ENCODE measurements at places on chromosomes 12 and 14.

- DNase-seq: no peak
Measured at GRCh38 chr12:63319386-63319785, 168.4 kb upstream of the AVPR1A start.

DNA sequence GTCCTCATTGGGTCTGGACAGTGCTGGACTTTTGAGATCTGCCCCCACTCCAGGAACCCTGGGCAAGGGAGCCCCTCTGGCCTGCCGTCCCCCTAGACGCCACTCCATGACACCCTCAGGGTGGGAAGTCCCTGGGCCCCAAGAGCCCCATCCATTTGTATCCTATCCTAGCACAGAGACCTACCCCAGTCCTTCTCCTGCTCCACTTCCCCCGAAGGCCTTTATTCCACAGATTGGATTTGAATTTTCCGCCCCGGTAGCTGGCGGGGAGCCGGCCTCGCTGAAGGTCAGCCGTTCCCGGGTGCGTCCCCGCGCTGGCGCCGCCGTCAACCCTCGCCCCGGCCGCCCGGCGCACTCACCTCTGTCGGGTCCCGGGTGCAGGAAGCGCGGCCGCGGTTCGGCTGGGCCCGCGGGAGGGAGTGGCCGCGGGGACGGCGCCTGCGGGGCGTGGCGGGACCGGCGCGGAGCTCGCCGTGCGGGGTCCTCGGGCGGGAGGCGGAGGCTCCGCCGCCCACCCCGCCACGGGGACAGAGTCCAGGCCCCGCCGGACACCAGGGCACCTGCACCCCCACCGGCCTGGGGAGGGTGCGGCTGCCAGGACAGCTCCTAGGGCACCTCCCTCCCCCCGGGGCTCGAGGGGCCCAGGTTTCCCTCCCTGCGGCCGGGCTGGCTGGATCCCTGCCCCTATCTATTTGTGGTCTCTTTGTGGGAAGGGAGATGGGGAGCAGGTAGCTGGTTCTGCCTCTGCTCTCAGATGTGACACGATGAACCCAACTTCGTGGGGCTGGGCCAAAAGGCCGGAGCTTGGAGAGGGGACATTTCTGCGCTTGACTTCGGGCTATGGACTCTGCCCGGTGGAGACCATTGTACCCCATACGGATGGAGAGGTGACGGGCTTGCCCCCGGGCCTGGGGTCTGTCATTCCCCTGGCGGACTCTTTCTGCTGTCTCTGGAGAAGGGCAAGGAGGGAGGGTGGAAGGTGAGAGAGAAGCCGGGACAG is 19.9 kb upstream of the GPR68 start:
- no peak for DNase-seq

DNA sequence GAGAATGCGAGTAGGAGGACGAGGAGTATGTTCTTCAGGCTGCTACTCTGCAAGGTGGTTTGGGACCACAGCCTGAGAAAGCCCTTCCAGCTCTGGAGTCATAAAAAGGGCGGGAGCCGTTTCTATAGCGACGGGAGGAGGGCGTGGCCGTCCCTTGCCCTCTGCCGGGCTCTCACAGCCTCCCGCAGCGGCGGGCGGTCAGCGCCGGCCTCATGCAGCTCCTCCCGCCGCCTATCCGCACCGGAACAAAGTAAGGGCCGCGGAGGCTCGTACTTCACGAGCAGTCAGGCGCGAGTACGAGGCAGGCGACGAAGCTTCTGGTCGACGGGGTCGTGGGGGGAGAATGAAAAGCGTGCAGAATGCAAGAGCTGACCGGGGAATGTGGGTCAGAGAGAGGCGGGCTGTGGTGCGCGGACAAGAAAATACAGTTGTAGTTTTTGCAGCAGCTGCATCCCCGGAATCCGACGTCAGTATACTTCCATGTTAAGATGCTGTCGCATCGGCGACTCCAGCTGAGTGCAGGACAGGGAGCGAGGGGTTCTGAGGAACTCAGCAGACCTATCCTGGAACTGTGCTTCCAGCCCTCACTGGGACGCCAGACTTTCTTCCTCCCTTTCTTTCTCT is at the start of gene DYRK4:
TSS of gene DYRK4 (plus strand) at position 175 of the 624 bp plus-strand sequence. CDS start at position 213, 38 bp downstream.
- DNase-seq: no peak

GRCh38 chr14:68959035-68959434 is 20.1 kb downstream of the ACTN1 start:
- DNase-seq: no peak

- no peak for DNase-seq
Measured at GRCh38 chr12:49093792-49094159, 825 bp downstream of the DHH start.

DNA sequence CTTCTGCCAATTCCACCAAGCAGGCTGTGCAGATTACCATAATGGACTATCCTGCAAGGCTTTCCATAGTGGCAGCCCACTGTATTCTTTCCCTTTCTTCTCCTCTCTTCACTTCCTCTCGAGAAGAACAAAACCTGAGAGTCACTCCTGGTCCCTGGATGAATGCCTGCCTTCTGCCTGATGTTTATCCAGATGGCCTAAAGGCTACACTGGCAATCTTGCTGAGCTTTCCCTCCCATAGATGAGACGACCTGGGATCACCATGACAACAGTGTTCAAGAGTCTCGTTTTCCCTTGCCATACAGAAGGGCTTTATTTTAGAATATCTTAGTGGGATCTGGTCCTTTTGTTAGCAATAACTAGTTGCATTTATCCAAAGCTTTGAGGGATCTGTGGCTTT is 142.3 kb downstream of the RTN1 start:
- DNase-seq: no peak

GRCh38 chr12:41850046-41850445 is 294.6 kb downstream of the GXYLT1 start:
- DNase-seq: no peak

- DNase-seq: no peak
Measured at GRCh38 chr12:17215759-17216570, 610.0 kb upstream of the LMO3 start.

DNA sequence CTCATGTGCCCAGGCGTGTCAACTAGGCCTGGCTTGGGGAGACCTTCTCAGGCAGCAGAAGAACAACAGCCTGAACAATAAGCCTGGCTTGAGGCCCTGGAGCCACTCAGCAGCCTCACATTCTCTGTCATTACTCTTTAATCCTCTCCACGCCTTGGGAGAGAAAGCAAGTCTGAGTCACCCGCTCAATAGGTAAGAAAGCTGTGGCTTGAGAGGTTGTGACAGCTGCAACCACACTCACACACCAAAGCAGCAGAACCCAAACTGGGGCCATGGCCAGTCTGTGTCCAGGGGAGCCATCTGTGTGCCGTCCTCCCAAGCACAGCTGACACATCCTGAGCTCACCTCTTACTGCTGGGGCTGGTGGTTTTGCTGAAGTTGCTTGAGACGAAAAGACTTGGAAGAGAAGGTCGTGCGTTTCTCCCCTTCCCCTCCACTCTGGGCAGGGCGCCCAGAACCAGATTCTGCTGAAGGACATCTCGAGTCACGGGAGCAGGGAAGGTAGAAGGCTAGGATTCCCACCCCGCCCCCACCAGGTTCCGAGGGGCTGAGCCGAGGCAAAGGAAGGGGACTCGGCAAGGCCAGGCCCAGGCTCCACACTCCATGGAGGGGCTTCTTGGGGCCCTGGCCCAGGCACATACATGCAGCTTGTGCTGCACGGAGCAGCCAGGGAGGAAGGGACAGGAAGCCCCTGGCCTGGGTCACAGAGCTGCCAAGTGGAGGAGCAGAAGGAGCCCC is 5.5 kb downstream of the TMEM63C start:
- DNase-seq: no peak

GRCh38 chr14:104292084-104292970 is 153.9 kb downstream of the KIF26A start:
- no peak for DNase-seq

DNA sequence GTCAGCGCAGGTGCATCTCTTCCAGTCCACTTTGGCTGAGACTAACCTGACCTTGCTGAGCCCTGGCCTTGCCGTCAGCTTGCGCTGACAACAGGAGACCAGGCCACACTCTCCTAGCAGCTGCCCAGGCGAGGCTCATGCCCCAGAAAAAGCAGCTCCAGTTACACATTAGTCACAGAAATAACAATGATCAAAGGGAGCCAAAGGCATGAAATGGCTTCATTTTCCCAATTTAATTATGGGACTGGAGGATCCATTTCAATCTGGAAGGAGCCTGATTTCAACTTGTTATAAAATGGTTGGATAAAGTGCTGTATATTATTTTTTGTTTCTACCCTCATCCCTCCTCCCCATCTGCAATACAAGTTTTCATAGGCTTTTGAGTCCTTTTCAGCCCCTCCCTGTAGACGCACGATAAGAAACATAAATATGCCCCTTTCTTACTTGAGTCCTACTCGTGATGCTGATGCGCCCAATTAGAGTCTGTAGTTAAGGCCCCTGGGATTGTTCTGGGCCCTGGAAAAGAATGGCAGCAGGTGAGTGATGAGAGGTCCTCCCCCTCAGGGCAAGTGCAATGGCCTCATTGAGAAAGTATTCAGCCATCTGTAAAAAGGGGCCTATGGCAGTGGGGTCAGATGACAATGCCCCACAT is 376.0 kb downstream of the C12orf75 start:
- DNase-seq: no peak

- no peak for DNase-seq
Measured at GRCh38 chr12:39804898-39805297, 185.3 kb upstream of the ABCD2 start.

DNA sequence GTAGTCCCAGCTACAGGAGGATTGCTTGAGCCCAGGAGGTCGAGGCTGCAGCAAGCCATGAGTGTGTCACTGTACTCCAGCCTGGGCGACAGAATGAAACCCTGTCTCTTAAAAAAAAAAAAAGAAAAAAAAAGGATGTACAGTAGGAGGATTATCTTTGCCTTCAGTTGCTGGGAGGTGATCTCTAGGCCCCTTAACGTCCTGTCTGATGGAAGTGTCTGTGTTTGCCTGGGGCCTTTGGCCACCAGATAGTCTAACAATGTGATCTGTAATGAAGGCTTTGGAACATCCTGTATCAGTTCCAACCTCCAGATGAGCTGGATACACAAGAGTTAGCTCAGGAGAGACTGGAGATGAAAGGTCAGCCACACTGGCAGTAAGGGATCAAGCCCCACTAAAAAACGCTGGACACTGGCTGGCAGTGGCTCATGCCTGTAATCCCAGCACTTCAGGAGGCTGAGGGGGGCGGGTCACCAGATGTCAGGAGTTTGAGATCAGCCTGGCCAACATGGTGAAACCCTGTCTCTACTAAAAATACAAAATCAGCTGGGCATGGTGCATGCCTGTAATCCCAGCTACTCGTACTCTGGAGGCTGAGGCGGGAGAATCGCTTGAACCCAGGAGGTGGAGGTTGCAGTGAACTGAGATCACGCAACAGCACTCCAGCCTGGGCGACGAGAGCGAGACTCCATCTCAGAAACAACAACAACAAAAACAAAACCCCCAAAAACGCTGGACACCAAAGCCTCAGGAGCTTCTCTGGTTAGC is 19.0 kb upstream of the HNF1A start:
- no peak for DNase-seq

GRCh38 chr14:31414190-31414833 is 6.0 kb downstream of the HEATR5A start:
- no peak for DNase-seq

GRCh38 chr12:118544569-118544968 is 168.2 kb downstream of the SUDS3 start:
- DNase-seq: peak; percentile 9

DNA sequence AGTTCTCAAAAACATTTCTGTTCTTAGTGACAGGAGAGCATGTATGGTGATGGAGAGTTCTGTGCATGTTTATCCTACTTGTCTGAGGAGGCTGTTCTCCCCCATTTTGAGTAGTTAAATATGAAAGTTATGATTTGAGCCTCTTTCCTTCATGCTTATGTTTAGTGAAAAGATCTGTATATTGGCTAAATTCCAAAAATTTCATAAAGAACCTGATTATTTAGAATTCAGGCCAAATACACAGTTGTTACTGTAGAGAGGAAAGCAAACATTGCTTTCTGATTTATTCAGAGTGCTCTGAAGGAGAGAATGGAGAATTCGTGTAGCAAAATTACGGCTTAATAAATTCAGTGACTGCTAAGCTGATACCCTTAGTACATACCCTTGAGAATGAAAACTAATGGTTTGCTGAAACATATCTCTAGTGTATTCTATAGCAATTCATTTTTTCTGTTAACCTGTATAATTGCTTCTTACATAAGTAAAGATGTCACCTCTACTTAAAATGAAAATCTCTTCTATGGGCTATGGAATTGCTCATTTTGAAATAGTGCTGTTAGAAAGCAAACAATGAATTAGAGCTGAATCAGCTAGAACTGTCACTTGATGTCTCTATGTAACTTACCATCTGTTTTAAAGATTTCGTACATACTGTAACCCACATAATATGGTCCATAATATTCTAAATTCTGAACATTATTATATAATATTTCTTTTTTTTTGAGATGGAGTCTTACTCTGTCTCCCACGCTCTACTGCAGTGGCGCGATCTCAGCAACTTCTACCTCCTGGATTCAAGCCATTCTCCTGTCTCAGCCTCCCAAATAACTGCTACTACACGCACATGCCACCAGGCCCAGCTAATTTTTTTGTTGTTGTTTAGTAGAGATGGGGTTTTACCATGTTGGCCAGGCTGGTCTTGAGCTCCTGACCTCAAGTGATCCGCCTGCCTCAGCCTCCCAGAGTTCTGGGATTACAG is 417.0 kb upstream of the RGS6 start:
- no peak for DNase-seq

DNA sequence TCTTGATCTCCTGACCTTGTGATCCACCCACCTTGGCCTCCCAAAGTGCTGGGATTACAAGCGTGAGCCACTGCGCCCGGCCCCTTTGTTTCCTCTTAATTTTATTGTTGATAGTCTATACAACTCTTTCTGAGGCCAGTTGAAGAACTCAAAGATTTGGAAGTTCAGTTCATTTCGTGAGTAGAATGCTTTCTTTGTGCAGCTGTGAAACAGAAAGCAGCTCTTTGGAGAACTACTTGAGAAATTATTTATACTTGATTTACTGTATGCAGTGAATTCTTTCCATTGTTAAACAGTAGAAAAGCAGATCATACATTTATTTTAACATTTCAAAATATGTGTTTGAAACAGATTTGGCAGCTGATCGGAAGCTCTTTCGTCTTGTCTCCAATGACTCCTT is 69.3 kb downstream of the PCNX1 start:
- DNase-seq: no peak

DNA sequence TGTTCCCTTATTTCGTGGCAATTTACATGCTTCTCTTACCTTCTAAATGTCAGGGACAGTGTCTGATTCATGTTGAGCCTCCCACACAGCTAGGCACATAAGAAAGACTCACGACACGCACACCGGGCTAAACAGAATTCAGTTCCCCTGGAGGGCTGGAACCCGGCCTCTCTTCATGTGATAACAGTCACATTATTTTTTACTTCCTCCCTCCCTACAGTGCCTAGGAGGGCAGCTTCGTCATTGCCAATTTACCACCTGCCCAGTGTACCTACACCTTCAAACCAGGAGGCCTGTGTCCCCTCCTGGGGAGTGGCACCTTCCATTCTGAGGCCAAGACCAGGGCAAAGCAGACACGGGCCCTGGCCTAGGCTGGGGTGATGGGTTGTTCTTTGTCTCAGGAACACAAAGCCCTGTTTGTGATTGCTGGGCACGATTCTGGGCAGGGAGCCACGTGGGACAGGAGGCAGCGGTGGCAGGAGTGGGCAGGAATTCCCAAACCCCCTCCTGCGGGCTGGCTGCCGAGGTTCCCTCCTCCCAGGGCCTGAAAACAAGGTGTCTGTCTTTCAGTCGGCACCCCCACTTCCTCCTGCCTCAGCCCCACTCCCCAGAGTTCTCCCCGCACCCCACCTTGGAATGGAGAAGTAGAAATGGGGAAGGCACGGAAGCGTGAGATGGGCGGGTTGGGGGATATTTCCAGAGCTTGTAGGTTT is 6.8 kb upstream of the RASAL1 start:
- peak; percentile 74 for DNase-seq

Measured in suprapubic skin (tissue), 4 donors.